ENCODE measurements at places on chromosomes 2 and 18.

DNA sequence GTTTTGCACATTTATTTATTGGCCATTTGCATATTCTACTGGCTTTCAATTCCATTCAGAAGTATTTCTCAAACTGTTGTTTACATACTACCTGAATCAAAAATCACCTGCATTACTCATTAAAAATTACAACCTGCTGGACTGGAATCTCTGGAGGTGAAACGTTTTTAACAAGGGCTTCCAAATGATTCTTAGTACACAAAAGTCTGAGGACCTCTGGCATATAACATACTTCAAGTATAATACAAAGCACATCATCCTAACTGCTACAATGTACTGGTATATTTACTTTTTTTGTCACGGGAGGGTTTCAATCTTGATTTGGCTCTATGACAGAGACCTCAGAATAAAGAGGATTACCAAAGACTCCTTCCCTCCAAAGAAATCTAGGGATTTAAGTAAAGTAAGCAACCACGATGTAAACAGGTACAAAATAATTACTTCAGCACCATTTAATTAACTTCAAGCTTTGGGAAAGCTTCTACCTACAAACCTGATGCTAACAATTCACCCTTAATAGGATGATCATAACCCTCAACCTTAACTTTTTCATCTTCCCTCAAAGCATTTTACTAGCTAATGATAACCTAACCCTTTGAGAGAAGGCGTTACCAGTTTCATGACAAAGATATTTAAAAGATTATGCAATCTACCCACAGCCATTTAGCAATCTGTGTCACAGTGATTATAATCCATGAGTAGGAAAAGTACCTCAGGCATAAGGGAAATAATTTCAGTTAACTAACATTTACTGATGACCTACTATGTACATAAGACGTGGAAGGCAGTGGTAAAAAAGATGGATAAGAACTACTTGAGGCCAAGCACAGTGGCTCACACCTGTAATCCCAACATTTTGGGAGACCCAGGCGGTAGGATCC is 24.7 kb downstream of the ATAD2B start:
- DNase-seq = no peak

- no peak for DNase-seq
Observed at GRCh38 chr2:207674826-207675225, 36.6 kb upstream of the CCNYL1 start.

GRCh38 chr18:23825978-23826405 is 136.7 kb downstream of the LAMA3 start:
- no peak for DNase-seq

- no peak for DNase-seq
Observed at GRCh38 chr2:176082824-176083751, 674 bp downstream of the EVX2 start.

- no peak for DNase-seq
Observed at GRCh38 chr18:42936289-42936688, 179.2 kb downstream of the RIT2 start.

DNA sequence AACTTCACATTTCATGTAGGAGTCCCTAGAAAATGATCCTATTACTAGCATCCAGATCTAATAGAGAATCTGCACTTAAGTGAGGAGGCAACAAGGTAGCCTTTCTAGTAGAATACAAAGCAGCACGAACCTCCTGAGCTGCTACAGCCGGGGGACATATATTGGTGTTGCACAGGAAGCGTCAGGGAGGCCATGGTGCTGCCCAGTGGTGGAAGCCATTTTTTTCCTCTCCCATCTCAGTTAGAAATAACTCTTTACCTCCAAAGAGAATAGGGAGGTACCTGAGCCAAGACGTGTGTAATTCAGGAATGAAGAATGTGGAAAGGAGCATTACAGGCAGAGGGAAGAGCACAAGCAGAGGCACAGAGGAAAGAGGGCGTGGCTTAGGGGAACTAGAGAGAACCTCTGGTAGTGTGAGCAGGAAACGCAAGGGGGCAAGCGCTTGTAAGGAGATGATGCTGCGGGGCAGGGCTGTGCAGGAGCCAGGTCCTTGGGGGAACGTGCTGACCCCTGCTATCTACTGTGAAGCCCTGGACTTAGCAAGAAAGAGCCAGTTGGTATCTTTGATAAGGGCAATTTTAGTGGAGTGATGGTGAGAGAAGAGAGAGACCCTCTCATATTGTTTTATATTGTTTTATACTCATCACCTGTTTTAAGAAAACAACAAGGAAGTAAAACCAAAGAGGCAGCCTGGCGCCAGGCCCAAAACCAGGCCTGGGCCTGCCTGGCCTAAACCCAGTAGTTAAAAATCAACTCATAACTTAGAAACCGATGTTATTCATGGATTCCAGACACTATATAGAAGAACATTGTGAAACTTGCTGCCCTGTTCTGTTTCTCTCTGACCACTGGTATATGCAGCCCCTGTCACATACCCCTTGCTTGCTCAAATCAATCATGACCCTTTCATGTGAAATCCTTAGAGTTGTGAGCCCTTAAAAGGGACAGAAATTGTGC is 50.0 kb upstream of the TTC39C start:
- peak; percentile 44 for DNase-seq

DNA sequence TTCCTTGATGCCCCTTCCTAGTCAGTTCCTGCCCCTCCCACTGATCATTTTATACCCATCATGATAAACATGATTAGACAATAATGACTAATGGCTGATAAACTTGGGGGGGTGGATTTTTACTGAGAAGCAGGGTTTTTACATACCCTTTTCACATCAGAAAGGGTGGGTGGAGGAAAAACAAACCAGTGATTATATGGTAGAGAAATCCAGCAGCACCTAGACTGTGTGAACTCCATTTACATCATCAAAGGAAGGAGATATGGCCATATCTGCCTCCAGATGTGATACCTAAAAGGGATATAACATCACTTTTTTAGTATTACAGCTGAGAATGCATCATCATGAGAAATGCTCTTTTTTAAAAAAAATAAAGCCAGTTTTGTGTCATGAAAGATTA is 89.9 kb downstream of the ANKRD12 start:
- no peak for DNase-seq

DNA sequence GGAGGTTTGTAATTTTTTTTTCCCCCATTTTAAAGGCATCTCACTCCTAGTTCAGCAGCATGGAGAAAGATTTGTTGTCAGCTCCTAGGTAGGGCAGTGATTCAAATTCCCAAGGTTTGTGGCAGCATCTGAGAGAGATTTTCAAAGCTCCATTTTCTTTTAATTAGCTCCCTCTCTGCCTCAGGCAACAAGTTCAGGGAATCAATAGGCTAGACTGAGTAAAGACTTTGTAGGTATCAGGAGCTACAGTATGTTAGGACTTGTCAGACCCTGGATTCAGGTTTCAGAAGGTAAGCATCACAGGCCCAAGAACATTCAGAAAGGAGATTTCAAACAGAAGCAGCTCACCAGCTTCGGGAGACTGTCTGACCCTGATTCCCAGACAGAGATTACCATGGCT is 273.3 kb upstream of the ERBB4 start:
- DNase-seq = no peak

- no peak for DNase-seq
Observed at GRCh38 chr2:96437512-96437911, 67.6 kb downstream of the NEURL3 start.

DNA sequence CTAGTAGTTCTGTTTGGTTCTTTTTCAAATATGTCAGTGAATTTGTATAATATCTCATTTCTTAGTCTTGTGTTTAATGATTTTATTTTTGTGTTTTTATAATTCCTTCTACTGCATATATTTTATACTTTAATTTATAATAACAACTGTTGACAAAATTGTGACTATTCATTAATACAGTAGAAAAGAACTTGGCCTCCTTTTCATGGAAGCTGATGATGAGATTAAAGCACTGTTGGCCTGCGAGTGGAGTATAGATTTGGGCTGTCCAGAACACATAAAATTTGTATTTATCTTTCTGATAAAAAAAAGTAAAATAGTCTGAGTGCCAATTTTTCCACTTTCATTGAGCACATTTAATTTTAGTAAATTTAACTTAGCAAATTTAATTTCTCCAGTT is 12.1 kb downstream of the CFLAR start:
- DNase-seq = no peak

GRCh38 chr2:241636182-241637017 is 558 bp downstream of the THAP4 start:
- peak; percentile 18 for DNase-seq

- no peak for DNase-seq
Observed at GRCh38 chr2:64745562-64745961, 91.8 kb upstream of the SERTAD2 start.

GRCh38 chr2:120108049-120108448 is 95.2 kb downstream of the EPB41L5 start:
- no peak for DNase-seq

DNA sequence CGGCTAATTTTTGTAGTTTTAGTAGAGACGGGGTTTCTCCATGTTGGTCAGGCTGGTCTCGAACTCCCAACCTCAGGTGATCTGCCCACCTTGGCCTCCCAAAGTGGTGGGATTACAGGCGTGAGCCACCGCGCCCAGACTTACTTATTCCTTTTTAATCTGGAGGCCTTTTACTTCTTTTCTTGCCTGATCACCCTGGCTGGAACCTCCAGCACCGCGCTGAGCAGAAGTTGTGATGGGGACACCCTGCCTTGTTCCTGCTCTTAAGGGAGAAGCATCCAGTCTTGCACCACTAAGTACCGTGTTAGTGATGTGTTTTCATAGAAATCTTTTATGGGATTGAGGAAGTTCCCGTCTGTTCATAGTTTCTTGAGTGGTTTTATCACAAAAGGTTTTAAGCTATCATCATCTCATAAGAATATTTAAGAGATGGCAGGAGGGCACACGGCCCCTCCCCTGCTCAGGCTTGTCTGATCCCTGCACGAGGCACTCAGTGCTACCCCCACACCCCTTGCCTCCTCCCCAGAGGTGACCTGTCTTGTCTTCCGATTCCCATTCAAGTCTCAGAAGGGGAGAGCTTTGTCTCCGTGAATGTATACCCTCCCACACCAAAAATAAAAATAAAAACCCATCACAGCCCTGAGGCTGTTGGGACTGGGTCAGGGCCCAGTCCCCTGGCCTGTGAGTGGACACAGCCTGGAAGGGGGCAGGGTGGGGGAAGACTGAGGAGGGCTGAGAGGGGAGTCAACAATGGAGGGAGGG is 65.3 kb upstream of the SMAD7 start:
- DNase-seq = no peak

GRCh38 chr18:63158676-63159291 is 160.8 kb downstream of the BCL2 start:
- no peak for DNase-seq

- DNase-seq = no peak
Observed at GRCh38 chr18:78293540-78293939, 686.1 kb upstream of the SALL3 start.

DNA sequence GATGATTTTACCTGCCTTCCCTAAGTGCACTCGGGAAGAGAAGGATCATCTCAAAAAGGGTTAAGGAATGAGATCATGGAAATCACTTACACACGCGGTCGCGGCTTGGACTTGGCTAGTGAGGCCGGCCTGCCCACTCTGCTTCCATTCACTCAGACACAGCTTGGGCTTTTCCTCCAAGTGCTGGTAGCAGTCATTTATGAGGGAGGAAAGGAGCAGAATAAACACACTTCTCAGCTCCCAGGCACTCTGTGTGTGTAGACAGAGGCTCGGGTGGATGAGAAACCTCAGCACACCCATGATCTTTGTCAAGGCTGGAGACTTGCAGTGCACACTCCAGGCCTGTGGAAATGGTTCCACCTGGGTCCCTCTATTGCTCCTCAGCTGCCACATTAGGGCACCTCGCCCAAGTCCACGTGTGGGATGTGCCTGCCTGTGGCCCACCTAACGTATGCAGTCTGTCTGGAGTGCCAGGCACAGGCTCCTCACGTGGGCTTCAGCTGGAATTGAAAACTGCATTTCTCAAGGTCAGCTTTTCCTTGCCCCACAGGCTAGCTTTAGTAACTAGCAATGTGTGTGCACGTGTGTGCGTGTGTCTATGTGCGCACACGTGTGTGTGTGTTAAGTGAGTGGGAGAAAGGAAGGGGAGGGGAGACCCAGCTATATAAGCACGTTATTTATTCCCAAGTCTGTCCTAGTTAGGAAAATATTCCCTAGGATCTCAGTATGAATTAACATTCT is 288.4 kb downstream of the SOX11 start:
- no peak for DNase-seq

GRCh38 chr2:207490441-207490840 is 39.3 kb upstream of the CREB1 start:
- DNase-seq = no peak

DNA sequence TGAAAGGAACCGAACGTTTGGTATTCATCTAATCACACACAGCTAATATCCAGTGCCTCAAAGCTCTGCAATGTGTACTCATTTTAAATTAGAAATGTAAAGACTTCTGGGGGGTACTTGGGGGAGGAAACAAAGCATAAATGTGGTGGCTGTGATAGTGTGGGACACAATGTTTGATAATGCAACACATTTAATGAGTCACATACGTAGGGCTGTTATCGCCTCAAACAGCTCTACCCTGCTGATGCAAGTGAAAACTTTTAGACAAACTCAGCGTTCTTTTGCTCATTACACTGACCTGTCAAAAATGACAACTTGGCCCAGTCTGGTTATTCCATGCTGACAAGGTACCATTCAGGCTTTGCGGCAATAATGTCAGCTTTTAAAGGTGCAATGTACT is 1227.1 kb upstream of the CELF4 start:
- DNase-seq = no peak

DNA sequence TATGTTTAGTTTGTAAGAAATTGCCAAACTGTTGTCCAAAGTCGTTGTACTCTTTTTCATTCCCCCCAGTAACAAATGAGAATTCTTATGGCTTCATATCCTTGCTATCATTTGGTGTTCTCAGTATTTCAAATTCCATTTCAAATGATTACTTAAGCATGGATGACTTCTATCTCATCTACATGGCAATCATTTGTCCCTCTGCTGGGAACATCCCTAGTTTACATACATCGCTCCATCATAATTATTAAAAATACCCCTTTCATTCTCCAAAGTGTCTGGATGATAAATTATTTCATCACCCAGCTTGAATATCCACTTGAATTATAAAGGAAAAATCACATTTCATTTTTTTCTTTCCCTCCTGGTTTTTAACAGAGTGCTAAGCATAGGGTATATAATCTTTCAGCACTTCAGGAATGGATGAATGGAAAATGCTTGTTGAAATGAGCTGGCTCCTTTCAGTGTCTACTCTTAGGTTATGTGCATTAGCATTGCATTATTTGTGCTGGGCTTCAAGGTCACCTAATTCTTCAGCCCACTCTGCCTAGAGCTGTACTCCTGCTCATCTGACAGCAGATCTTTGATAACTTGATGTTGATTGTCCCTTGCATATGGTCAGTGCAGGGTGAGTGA is 33.1 kb downstream of the XIRP2 start:
- DNase-seq = no peak

- no peak for DNase-seq
Observed at GRCh38 chr2:201255408-201256033, 4.8 kb upstream of the CASP8 start.

Measured in activated effector memory CD4-positive, alpha-beta T cell treated with Interleukin-2 at 50 U/mL for 16 hours (primary cell).